Mononuclear cell (primary cell): ENCODE measurements at places on chromosomes 3 and 15. TPM values are rescaled to one million over a fixed set of nuclear protein-coding genes. Genes with fewer than 3 reads are reported as not detected.

KLHL40 gene
- not detected for total RNA-seq

ITGA11 gene
- under 0.01 TPM for total RNA-seq

C3orf70 gene
- not detected for total RNA-seq

TYRO3 gene
- total RNA-seq: 0.21 TPM

PCSK6 gene
- total RNA-seq: 6.6 TPM

MNS1 gene
- not detected for total RNA-seq

TMEM158 gene
- total RNA-seq: 1.9 TPM

GMPPB gene
- total RNA-seq: 13.3 TPM

ITIH1 gene
- total RNA-seq: 0.52 TPM

COLQ gene
- 1.9 TPM for total RNA-seq

FBXL2 gene
- 0.10 TPM for total RNA-seq

PPP2R3A gene
- total RNA-seq: 0.52 TPM

CEP19 gene
- total RNA-seq: 0.73 TPM

OR5K2 gene
- not detected for total RNA-seq

GOLGA6L4 gene
- 0.42 TPM for total RNA-seq

SEMA7A gene
- 5.9 TPM for total RNA-seq

GRIP2 gene
- total RNA-seq: not detected

CHRNB4 gene
- not detected for total RNA-seq

C15orf62 gene
- 0.73 TPM for total RNA-seq

ABI3BP gene
- 0.10 TPM for total RNA-seq

CELF6 gene
- total RNA-seq: 0.84 TPM

TMCO5A gene
- total RNA-seq: 0.10 TPM

UBE2E2 gene
- 53.9 TPM for total RNA-seq

TXNRD3 gene
- 1.4 TPM for total RNA-seq

SLC6A1 gene
- total RNA-seq: under 0.01 TPM
